NCI-H526 (cell line): ENCODE measurements at places on chromosomes 13 and 19.
A peak's percentile ranks its signal among the peaks of the same experiment; 100 is the strongest.

GRCh38 chr13:109694972-109695371 is 91.4 kb downstream of the IRS2 start:
- no peak for DNase-seq

GRCh38 chr19:5805462-5806132 is 730 bp downstream of the NRTN start:
- peak; percentile 45 for DNase-seq

- no peak for DNase-seq
These were observed 24.4 kb downstream of the ELF1 start for GRCh38 chr13:40994581-40995230.

DNA sequence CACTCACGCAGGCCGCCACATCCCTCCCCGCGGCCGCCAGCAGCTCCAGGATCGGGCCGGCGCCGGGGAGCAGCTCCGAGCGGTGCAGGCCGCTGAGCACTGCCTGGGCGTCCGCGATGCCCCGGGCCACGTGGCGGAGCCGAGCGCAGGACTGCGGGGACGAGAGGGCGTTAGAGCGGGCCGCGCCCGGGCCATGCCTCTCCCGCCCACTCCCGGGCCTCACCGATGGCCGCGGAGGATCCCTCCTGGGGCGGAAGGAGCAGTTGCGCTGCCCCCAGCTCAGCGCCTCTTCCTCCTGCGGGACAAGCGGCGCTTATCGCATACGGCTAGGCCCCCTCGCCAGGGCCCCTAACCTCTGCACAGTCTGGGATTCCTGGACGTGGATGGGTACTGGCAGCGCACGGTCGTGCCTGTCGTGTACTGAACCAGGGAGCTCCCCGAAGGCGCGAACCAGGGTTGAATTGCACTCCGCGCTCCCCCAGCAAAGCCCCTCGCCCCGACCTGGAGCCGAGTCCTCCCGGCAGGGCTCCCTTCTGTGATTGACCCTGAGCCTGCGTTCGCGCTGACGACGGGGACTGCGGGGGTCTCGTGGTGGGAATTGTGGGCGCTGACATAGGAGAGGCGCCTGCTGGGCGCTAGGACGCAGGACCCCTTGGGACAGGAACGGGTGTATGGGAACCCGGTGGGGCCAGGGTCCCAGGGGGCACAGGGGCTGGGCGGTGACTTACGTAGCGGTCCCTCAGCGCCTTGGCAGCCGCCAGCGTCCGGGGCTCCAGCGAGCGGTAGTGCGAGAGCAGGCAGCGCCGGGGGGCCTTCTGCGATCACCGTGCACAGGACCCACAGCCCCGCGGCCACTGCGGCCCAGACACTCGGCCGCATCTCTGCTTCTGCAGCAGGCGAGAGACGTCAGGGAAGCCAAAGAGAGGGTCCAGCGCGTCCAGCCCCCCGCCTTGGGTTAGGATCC is 673 bp downstream of the IFNL4 start:
- DNase-seq, result no peak

DNA sequence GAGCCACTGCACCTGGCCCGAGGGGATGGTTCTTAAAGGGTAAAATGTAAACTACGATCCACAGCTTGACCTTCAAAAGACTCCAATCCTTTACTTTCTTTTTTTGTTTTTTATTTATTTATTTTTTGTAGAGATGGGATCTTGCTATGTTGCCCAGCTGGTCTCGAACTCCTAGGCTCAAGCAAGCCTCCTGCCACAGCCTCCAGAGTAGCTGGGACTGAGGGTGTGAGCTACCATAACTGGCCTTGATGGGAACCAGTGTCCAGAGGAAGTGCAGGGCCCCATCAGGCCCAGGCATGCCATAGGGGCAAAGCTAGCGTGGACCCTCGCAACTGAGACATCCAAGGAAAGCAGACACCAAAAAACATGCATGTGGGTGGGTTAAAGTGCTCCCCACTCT is 14.2 kb upstream of the TLE6 start:
- no peak for DNase-seq

DNA sequence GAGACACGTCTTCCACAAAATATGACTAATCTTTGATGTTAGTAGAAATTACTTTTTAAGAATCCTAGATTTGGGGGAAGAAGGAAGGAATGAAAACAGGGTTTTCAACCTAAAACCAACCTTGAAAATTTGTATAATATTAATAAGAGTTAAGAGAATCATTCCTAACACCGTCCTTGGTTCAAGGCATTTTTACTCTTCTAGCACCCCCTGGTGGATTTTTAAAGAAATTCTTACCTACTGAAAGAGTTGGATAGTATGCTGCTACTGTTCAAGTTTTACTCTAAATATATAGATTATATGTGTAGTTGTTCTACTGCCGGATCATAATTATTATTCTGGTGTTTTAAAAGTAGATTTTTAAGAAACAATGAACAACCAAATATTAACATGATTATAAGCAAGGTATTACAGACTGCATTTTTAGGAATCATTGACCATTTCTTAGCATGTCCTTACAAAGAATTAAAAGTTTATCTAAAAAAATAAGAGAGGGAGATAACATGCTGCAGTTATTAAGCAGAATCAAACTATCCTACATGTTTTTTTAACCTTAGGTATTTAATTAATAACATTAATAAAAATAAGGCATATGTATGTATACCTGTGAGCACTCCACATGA is 7.4 kb upstream of the SLITRK6 start:
- DNase-seq, result peak; percentile 54

GRCh38 chr13:62014299-62014698 is 598.6 kb upstream of the PCDH20 start:
- no peak for DNase-seq

DNA sequence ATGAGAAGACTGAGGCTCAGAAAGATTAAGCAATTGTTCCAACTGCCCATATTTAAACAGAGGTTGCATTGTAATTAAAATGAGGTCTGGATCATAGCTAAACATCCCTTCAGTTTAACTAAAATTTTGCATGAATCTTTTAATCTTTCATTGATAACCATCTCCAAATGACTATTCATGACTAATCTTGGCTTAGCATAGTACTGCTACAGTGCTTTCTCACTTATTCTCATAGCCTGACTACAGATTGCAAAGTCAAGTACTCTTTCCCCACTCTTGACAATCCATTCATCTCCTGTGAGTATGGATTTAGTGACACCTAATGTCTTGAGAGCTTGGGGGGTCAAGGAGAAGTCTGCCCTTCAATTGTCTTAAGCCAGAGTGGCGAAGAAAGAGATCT is 258.4 kb downstream of the RFC3 start:
- DNase-seq, result no peak

DNA sequence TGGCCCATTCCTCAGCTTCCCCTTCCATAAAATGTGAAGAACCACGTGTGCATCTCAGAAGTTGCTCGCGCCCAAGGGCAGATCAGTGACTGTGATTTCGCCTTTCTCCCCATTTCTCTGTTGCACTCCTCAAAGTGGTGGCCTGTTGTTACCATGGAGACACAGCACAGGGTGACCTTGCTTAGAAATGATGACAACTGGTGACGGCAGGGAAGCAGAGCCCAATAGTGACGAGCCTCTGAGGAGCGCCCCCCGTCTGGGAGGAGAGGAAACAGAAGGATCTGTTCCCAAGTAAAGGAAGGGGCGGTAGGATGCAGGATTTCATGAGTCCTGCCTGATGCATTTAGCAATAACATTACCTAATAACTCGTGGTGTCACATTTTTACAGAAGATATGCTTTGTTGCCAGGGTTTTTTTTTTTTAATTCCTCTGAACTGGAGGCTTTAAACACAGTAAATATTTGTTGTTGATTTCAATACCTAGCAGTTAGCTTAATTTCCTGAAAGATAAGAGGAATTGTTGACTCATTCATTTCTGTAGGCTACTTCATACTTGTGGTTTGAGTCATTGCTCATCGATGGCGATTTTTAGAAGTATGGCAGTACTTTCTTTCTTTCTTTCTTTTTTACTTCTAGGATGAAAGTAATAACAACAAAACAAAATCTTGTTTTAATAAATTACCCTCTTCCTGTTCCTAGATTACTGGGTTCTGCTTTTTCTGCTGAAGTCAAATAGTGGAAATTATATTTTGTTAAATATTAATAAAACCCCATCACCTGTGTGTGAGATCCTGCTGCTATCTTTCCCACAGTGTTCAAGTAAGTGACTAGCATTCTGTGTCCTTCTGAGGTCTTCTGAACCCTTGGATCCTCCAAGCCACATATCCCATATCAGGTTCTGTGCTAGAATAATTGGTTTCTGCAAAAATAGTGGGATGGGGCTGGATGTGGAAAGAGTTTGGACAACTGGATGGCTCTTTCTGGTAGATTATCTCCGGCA is 36.0 kb downstream of the MBNL2 start:
- no peak for DNase-seq

DNA sequence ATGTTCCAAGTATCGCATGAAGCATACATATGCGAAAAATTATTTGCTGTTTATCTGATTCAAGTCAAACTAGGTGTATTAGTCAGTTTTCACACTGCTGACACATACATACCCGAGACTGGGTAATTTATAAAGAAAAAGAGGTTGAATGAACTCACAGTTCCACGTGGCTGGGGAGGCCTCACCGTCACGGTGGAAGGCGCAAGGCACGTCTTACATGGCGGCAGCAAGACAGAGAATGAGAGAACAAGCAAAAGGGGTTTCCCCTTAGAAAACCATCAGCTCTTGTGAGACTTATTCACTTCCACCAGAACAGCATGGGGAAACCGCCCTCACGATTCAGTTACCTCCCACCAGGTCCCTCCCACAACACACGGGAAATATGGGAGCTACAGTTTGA is 13.0 kb upstream of the PROZ start:
- DNase-seq, result no peak

- no peak for DNase-seq
These were observed 3.8 kb upstream of the KLK8 start for GRCh38 chr19:51005248-51005647.

- no peak for DNase-seq
These were observed 17.9 kb upstream of the CSNK1A1L start for GRCh38 chr13:37123337-37123736.
